ENCODE measurements at places on chromosomes 6 and 20. TPM values are rescaled to one million over a fixed set of nuclear protein-coding genes. Genes with fewer than 3 reads are reported as not detected.

The SDC4 gene
- total RNA-seq = 54.9 TPM

The CAGE1 gene
- total RNA-seq = 0.11 TPM

The PRPH2 gene
- 0.87 TPM for total RNA-seq

The PRL gene
- total RNA-seq = not detected

The WFDC8 gene
- total RNA-seq = not detected

The OR2H1 gene
- total RNA-seq = not detected

The MUC21 gene
- not detected for total RNA-seq

The ATP6V1G2 gene
- total RNA-seq = 0.17 TPM

The DUSP15 gene
- total RNA-seq = 1.3 TPM

The LINC00237 gene
- total RNA-seq = not detected

The REM1 gene
- 0.11 TPM for total RNA-seq

The TPD52L1 gene
- total RNA-seq = 1.9 TPM

Measured in dermis lymphatic vessel endothelial cell (primary cell).